Camera-type eye (tissue), 1 donor: ENCODE measurements at places on chromosomes 4 and X. TPM values are rescaled to one million over a fixed set of nuclear protein-coding genes. Genes with fewer than 3 reads are reported as not detected.

The TACC3 gene
- 17.2 TPM for total RNA-seq

The HSFX4 gene
- total RNA-seq: not detected

The IL15 gene
- 2.4 TPM for total RNA-seq

The MFAP3L gene
- 16.7 TPM for total RNA-seq

The ANAPC4 gene
- 54.5 TPM for total RNA-seq

The TMPRSS11D gene
- 0.71 TPM for total RNA-seq

The SLC9B1 gene
- total RNA-seq: 6.9 TPM

The CRLF2 gene
- total RNA-seq: not detected

The MAOA gene
- 58.4 TPM for total RNA-seq

The GABRA4 gene
- 1.4 TPM for total RNA-seq

The ZNF732 gene
- 5.1 TPM for total RNA-seq

The ENPEP gene
- total RNA-seq: 19.0 TPM

The XAGE1A gene
- not detected for total RNA-seq

The POU3F4 gene
- total RNA-seq: not detected

The CORIN gene
- total RNA-seq: 1.7 TPM

The ADRA2C gene
- total RNA-seq: 8.5 TPM

The HS3ST1 gene
- total RNA-seq: 2.3 TPM

The ARHGAP36 gene
- 2.4 TPM for total RNA-seq

The NSUN7 gene
- total RNA-seq: 10.5 TPM

The SLC2A9 gene
- 6.4 TPM for total RNA-seq

The FANCB gene
- total RNA-seq: 7.9 TPM

The AWAT2 gene
- total RNA-seq: not detected

The HELT gene
- total RNA-seq: 1.0 TPM

The F11 gene
- 0.44 TPM for total RNA-seq
